ENCODE measurements at places on chromosomes 2 and 18.

GRCh38 chr18:74264303-74265020 is 27.3 kb downstream of the CYB5A start:
- peak; percentile 10 for DNase-seq

DNA sequence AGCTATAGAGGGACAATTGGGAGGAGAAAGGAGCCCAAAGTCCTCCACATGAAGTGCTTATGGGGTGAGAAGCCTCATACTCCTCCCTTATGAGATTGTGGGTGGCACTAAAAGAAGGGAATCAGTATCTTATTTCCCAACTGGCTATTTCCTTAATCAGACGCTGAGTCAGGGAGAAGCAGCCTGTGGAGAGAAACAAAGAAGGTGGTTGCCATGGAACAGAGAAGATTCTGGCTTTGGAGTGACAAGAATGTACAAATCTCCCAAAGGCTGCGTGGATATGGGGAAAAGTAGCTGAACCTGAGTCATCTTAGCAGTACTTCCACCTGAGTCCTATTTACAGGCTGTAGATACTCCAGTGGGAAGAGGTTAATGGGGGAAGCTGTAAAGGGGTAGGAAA is 115.8 kb upstream of the CWC22 start:
- DNase-seq = no peak

GRCh38 chr2:207869784-207870778 is 100.4 kb upstream of the FZD5 start:
- no peak for DNase-seq

DNA sequence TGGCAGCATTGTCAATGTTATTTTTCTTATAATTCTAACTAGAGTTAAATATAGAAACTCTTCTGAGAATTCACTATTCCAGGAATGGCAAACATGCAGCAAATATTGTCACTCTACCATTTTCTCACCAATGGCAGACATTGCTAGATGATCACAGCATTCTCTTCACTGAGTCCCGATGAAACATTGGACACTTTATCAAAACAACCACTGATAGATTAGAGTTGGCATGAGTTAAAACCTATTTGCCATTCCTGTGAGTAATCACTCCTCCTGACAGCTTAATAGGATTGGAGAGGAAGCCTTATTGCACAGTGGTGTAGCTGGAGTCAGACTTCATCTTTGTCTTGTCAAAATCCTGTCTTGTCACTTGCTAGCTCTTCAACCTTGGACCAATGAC is 163.9 kb upstream of the THUMPD2 start:
- no peak for DNase-seq
